Putamen (tissue), 1 donor: ENCODE measurements at places on chromosomes 11 and 22.

DNA sequence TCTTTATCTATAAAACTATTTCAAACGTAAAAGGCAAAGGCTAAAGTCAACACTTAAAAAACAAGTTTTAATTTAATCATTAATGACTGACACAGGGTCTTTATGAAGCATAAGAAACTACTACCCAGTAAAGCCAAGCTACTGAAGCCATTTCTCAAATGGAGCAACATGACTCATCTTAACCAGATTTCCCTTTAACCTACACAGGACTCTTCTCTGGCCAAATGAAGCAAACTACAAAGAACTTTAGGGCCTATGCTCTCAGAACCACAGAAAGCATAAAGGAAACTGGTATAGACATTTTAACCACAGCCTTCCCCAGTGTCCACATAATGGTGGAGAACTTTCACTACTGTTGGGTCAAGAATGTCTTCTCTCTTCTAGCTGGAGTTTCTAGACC lies 34.7 kb downstream of the ALG9 start:
- no peak for DNase-seq

- no peak for DNase-seq
These were observed 62.4 kb upstream of the MYEOV start for GRCh38 chr11:69231466-69232018.

DNA sequence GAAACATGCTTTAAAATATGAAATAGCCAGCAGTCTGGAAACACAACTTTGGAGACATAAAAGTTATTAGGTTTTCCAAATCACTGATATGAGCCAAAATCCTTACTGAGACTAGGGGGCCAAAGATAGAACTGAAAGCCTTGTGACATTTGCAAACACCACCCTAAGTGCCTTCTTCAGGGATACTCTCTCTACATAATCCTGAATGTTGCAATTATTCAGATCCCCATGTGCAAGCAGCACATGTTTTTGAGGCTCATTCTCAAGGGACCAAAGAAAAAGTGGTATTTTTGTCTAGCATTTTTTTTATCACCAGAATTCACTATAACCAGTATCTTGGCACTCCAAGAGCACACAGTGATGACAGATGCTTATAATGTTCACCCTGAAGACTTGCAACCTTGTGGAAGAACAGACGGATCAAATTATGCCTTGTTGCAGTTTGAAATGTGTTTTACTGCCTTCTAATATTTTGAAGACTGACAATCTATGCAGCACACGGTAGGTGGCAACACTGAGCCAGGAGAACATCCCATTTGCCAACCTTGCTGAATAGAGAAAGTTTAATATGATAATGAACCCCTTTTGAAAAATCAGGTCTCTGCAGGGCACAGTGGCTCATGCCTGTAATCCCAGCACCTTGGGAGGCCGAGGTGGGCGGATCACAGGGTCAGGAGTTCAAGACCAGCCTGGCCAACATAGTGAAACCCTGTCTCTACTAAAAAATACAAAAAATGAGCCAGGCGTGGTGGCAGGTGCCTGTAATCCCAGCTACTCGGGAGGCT lies 78.5 kb downstream of the PLEKHA7 start:
- peak; percentile 36 for DNase-seq

DNA sequence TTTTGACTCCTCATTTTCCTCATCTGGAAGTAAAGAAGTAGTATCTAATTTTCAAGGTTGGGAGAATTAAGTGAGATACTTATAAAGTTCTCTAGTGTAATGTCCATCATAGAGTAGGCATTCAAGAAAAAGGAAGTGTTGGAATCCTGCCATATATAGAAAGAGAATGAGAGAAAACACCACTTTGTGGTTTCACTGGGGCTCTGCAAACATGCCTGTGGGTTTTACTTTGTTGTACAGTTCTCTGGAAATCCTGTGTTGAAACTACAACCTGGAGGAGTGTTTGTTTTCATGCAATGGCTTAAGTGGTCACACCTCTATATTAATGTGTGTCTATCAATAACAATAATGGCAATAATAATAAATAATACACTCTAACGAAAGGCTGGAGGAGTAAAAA lies 741.7 kb downstream of the NELL1 start:
- DNase-seq, result no peak

DNA sequence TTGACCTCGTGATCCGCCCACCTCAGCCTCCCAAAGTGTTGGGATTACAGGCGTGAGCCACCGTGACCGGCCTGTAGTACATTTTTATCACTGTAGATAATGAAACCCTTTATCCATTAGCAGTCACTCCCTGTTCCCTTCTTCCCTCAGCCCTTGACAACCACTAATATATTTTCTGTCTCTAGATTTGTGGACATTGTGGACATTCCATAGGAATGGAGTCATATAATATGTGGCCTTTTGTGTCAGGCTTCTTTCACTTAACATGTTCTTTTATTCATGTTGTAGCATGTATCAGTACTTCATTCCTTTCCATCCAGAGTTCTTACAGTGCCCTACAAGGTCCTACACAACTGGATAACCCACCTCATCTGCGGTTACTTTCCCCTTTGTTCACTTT lies 30.5 kb downstream of the RRM1 start:
- no peak for DNase-seq

DNA sequence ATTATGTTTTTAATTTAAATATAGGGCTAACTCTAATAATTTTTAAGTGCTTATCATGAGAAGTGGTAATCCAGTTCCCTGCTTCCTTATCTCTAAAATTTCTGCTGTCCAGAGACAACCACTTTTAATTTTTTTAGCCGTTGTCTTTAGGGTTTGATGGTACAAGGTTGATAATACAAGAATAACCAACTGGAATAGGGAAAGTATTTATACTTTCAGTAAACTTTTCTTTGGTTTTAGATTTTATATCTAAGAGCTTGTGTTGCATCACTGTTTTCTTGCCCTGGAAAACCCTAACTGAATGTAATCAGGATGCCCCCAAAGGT lies 46.5 kb upstream of the ADORA2A start:
- no peak for DNase-seq

GRCh38 chr11:37710031-37710430 lies 1112.0 kb upstream of the RAG2 start:
- peak; percentile 20 for DNase-seq

GRCh38 chr11:65083134-65083833 lies 556 bp downstream of the CDCA5 start:
- DNase-seq, result no peak

DNA sequence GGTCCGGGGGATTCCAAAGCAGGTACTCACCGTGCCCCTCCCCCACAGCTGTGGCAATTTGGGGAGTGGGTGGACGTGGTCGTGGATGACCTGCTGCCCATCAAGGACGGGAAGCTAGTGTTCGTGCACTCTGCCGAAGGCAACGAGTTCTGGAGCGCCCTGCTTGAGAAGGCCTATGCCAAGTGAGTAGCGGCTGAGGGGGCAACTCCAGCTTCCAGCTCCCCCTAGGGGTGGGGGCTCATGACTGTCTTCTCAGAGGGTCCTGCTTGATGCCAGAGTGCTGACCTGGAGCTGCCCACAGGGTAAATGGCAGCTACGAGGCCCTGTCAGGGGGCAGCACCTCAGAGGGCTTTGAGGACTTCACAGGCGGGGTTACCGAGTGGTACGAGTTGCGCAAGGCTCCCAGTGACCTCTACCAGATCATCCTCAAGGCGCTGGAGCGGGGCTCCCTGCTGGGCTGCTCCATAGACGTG lies 4.2 kb downstream of the CAPN1 start:
- DNase-seq, result no peak

DNA sequence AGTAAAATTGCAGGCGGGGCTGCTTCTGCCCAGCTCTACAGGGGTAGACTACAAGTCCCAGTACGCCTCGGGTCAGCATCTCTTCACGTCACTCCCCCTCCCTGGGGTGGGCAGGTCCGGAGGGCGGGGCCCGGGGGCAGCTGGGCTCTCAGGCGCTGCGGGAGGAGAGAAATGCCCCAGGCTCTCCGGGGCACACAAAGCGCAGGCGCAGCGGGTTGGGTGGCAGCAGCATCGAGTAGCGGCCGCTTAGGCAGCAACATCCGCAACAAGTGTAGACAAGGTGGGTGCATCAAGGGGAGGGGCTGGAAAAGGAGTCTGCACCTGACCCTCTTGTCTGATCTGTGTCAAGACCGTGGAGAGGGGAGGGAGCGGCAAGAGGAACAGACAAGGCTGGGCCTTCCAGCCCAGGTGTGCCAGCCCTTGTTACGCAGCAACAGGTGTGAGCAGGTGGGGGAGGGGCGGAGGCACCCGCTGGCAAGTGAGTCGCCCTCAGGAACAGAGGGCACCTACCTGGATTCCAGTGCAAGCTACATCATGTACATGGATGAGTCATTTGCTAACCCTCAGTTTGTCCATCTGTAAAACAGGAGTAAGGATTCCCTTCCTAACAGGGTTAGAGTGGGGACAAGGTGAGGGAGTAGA lies 1.2 kb downstream of the PLEKHB1 start:
- DNase-seq, result peak; percentile 96

DNA sequence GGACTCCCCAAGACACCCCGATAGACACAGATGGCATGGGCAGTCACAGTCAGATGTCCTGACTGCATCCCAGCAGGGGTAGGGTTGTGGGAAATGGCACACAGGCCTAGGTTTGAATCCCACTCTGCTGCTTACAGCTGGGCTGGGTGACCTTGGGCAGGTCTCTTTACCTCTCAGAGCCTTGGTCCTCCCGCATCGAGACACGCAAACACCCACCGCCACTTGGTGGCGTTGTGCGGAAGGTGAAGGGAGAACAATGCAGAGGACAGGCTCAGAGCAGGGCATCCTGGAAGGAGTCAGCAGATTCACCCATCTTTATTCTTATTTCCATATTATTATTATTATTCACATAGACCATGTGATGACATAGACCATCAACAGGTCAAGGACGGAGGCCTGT lies 140.5 kb downstream of the MIAT start:
- no peak for DNase-seq

GRCh38 chr22:32396746-32397145 lies 15.3 kb downstream of the RTCB start:
- DNase-seq, result no peak

DNA sequence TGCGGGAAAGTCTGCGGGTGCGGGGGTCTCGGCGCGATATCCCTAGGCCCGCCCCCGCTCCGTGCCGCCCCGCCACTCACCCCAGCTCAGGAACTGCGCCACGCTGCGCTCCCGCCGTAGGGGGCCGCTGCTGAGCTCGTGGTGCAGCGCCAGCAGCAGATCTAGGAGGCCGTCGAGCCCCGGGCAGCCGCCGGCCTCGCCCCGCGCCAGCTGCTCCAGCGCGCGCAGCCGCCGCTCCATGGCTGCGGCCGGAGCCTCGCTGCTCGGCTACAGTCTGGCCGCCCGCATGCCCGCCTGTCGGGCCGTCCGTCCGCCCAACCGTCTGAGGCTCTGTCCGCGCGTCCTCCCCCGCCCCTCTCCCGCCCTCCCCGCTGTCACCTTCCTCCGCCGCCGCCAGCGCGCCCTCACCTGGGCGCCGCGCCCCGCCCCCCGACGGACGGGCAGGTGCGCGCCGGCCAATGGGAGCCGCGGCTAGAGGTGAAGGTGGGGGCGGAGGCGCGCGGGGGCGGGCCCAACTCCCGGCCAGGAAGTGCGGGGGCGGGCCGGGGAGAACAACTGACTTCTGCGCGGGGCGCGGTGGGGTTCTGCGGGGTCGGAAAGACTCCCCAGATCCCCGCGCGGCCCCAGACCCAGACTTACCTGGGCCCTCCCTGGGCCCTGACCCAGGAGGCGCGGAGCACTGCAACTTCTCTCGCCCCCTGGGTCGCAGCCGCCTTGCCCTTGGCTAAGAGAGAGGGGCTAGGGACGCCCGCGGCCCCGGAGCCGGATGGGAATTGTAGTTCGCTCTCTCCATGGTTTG lies at the start of gene CDC42BPG:
CDC42BPG (minus strand) TSS at position 324 of the 799 bp plus-strand sequence; CDS start at position 240, 84 bp downstream.
- no peak for DNase-seq

DNA sequence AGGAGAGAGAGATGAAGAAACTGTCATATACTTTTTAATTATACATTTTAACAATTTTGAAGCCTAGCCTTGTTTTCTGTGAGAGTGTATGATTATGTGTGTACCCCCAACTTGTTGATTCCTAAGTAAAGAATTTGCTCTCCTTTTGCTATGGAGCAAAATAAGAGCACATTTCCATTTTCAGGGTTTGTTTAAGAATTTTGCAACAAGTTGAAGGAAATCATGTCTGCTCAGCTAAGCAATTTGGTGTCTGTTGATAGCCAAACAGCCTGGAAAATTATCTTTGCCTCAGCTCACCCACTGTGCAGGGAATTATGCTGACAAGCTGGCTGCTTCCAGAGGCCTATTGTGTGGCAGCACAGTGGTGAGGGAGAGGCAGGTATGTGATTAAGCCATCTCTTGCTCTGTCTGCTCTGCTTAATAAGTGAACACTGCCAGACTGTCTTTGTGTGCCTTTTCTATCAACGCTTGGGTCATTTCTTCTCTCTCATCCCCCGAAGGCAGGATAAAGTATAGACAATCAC lies 135.1 kb upstream of the TTC12 start:
- no peak for DNase-seq

- DNase-seq, result no peak
These were observed 12.0 kb downstream of the STIM1 start for GRCh38 chr11:3867209-3868091.

DNA sequence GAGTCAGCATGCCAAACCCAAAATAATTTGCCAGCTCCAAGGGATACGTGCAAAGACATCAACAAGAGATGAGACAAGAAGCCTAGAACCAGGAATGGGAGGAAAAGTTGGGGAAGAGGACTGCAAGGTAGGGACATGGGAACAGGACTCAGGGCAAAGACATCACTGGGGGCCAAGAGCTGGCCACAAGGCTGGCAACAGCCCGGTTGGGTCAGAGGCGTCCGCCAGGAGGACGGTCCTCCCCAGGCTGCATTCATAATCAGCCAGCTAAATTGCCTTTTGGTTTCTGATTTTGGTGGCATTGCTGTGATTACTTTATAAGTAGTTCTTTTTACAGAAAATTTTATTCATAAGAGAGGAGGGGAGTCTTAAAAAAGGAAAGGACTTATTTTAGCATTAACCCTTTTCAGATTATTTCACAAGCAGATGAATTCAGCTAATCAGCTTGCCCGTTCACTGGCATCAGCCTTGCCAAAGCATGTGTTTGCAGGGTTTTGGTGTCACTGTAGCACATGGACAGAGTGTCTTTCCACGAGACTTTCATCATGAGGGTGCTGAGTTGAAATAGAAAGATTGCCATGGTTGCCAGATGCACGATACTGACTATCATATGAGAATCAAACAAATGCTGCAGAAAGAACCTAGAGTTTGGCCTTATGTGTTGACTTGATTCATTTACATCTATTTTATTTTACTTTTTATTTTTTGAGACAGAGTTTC lies 23.2 kb upstream of the NAV2 start:
- DNase-seq, result no peak
